ENCODE measurements at places on chromosomes 13 and 19. TPM values are rescaled to one million over a fixed set of nuclear protein-coding genes. Genes with fewer than 3 reads are reported as not detected.

Gene BEST2
- total RNA-seq: not detected

Gene UBXN6
- 87.9 TPM for total RNA-seq

Gene EFNB2
- 3.4 TPM for total RNA-seq

Gene KLHL1
- total RNA-seq: not detected

Gene ZNF345
- total RNA-seq: 5.5 TPM

Gene ZNF780A
- total RNA-seq: 10.1 TPM

Gene ZNF541
- total RNA-seq: 0.27 TPM

Gene KLF12
- total RNA-seq: 10.6 TPM

Gene NCAN
- total RNA-seq: not detected

Gene LILRA1
- not detected for total RNA-seq

Gene MAST3
- total RNA-seq: 3.1 TPM

Gene FAM216B
- not detected for total RNA-seq

Data from fibroblast of the aortic adventitia (primary cell).